Left renal cortex interstitium (tissue), 4 donors: ENCODE measurements at places on chromosomes 11 and 22.

DNA sequence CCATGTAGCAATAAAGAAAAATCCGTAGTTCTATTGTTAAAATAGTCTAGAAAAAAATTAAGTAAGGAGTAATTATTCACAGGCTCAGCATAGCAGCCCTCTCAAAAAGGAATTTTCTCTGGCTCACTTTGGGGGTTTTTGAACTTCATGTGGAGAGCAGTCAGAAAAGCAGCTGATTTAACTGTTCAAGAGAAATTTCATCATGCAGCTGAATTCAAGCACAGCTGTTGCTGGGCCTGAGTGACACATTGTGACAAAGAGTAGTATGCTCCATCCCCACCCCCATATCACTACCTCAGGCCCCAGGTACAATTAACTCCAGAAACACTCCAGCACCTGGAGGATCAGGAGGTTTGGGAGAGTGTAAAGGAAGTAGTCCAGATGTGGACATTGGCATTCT, 272.1 kb downstream of the FAM76B start:
- no peak for DNase-seq

- no peak for DNase-seq
These were observed 267.6 kb downstream of the KIRREL3 start for GRCh38 chr11:126732981-126733380.

- no peak for DNase-seq
These were observed 82.1 kb downstream of the CADM1 start for GRCh38 chr11:115421992-115422689.

- no peak for DNase-seq
These were observed 27.7 kb downstream of the ARFGAP2 start for GRCh38 chr11:47148903-47149531.

- DNase-seq, result no peak
These were observed 788 bp downstream of the CD82 start for GRCh38 chr11:44565953-44566949.

DNA sequence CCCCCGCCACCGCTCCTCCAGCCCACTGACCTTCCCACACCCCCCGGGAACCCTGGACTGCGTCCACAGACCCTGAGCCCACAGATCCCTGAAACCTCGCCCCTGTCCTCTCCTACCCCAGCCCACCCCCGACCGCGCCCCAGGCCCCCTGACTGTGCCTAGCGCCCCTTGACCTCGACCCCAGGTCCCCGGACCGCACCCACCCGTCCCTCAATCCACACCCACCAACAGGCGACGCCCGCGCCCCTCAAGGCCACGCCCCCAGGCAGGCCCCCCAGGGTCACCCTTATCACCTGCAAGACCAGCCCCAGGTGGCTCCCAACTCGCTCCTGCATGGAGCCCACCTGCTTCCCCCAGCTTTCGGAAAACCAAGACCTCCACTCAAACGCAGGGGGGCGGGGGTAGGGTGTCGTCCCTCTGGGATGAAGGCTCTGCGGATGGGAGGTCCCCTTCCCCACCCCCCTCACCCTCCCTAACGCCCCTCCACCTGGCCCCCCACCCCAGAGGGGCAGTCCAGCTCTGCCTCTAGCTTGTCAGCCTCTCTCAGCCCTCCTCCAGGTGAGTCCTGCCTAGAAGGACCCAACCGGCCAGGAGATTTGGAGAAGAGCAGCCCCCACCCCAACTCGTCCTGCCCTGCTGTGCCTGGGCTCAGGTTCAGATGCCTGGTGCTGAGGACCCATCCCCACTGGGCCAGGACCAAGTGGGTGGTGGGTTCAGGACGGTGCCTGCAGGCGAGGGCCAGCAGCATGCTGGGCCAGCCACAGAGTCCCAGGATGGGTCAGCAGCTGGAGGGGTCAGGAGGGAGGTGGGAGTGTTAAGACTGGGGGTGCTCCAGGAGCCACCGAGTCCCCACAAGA, 3.1 kb upstream of the IL17REL start:
- DNase-seq, result no peak

- DNase-seq, result no peak
These were observed 1390.0 kb upstream of the RAG2 start for GRCh38 chr11:37988031-37988430.

- DNase-seq, result no peak
These were observed 59.6 kb upstream of the SHANK2 start for GRCh38 chr11:71311928-71312510.

DNA sequence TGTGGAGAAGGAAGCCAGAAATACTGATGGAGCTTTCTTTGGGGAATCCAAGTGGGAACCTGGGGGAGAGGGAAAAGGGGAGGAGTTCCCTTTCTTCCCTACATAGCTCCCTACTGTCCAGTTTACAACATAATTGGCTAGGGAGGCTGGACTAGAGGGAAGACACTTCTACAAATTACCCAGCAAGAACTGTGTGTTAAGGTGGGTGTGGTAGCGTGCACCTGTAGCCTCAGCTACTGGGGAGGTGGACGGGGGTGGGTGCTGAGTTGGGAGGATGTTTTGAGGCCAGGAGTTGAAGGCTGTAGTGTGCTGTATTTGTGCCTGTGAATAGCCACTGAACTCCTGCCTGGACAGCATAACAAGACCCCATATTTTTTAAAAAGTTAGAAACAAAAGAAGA, 74.0 kb downstream of the NAV2 start:
- no peak for DNase-seq

DNA sequence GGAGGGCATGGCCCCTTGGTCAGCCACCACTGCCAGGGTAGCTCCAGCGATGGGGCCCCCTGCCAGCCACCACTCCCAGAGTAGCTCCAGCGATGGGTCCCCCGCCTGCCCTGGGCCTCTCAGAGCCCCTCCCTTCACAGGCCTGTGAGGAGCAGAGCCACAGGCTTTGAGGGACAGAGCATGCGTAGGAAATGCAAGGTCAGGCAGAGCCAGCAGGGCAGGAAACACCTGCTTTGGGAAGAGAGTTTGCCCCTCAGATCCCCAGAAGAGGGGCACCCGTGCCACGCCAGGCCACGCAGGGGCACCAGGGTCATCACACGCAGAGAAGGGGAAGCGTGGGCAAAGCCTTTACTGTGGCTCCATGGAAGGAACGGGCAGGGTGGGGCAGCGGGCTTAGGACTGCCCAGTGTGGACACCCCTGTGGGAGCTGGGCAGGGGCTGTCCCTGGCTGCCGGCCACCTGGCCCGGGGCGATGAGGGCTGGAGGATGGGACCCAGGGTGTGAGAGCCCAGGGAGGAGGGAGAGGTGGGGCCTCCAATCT, 477.8 kb downstream of the BRD1 start:
- no peak for DNase-seq

DNA sequence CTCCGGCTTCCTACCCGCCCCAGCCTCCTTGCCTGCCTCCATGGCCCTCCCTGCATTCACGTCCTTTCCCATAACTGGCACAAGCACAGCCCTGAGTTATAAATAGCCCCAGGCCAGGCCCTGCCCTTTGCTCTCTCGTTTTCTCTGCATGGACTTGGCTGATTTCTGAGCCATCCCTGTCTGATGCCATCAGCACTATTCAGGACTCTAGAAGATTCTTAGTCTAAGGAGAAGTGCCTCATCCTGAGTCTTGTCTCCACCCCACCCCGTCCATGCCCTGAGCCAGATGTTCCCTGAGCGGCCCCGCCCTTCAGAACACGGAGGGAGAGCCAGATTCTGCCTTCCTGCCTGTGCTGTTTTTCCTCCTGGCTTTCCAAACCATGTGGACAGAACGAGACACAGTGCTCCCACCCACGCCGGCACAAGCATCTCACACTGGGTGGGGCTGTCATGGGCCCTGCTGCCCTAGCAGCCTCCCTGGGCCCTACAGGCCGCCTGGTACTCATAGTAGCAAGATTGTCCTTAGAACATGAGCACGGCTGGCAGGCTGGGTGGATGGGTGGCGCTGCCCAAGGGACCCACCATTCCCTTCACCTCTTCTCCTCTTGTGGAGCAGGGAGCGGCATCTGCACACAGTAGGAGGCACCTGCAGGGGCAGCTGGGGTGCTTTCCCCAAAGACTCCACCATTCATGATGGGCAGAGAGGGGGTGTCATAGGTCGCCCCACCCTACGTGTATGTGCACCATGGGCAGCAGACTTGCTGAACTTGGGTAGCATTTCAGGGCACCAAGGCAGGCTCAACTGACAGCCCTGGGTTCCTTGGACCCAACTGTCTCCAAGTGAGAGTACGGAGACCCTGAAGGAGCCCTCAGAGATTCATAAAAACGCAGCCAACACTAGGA, 76.9 kb downstream of the BCR start:
- no peak for DNase-seq

- no peak for DNase-seq
These were observed 942 bp upstream of the RPS6KA4 start for GRCh38 chr11:64357904-64358535.

DNA sequence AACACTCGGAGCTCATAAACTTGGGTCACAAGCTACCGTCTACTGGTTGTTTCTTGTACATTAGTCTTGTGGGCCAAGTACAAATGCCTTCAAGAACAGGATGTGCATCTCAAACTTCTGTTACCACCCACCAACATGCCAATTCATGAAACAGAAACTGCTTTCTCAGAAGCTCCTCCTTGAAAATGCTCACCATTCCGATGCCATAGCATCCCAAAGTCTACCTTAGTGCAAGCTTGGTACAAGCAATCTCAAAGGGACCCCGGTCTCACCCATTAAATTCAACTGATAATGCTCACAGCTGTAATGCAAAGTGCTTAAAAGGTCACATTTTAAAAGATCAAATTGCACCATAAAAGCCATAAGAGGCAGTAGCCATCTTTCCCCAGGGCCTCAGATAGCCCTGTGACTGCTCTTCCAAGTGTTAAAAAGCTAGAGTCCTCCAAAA, 31.8 kb upstream of the CCDC34 start:
- DNase-seq, result no peak

- DNase-seq, result no peak
These were observed 268.6 kb upstream of the SESN3 start for GRCh38 chr11:95499516-95500135.

DNA sequence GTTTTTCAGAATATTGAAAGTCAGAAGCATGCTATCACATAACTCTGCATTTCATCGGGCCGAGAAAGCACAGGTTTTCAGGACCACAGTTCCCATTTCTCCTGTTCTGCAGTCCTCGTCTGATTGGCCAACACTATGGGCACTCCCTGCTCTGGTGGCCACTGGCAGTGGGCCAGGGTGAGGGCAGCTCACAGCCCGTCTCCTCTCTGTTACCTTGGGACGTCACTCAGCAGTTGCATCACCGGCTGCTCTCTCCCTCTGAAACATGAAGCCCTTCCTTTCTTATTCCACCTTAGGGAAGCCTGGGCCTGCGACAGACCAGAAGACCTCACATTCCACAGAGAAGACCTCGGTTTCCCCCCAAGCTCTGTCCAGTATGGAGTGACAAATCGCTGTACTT, 11.4 kb upstream of the MICAL3 start:
- DNase-seq, result no peak

GRCh38 chr11:94933223-94934130, 39.9 kb downstream of the CWC15 start:
- no peak for DNase-seq

GRCh38 chr11:116867619-116868018, 30.2 kb upstream of the APOA1 start:
- DNase-seq, result no peak

- DNase-seq, result no peak
These were observed 102.4 kb upstream of the MTMR2 start for GRCh38 chr11:96026310-96026709.
